GM23338 (cell line): ENCODE measurements at places on chromosomes 5 and 9. TPM values are rescaled to one million over a fixed set of nuclear protein-coding genes. Genes with fewer than 3 reads are reported as not detected.

DNA sequence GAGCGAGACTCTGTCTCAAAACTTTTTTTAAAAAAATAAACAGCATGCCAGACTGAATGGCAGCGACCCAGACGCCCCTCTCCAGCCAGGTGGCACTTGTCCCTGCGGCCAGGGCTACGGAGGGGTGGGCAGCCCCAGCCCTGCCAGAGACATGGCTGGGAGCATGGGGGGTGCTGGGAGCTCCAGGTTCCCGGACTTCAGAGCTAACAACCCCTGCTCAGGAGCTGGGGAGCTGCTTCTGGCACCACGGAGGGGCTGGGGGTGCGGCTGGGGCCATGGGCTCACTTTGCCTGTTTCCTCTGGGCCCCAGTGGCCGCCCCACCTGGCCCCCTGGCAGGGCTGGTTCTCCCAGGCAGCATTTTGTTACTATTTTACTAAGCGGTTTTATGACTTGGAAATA, 49.9 kb downstream of the SLC12A7 start:
- DNase-seq, result no peak

- no peak for DNase-seq
Observed at GRCh38 chr5:37896159-37896558, 56.3 kb upstream of the GDNF start.

- no peak for DNase-seq
Observed at GRCh38 chr5:133426264-133426663, 186.1 kb downstream of the FSTL4 start.

Gene PITX1
- total RNA-seq, result not detected in 2 replicates

DNA sequence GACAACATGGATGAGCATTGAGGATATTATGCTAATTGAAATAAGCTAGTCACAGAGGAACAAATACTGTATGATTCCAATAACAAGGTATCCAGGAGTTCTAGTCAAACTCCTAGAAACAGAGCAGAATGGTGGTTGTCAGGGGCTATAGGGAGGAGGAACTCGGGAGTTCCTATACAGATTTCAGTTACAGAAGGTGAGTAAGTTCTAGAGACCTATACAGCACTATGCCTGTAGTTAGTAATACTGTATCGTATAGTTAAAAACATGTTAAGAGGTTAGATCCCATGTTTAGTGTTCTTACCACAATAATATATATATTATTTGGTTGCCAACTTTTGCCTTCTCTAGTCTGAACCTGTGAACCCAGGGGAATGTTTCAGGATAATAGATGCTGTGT, 7.9 kb upstream of the OXCT1 start:
- DNase-seq, result no peak

Gene CCNI2
- total RNA-seq, result 0.74 and 2.5 TPM in 2 replicates

GRCh38 chr5:14506140-14506538, 75.5 kb upstream of the OTULINL start:
- DNase-seq, result no peak

GRCh38 chr5:107634981-107635848, 35.5 kb downstream of the EFNA5 start:
- no peak for DNase-seq

Gene PCDHGA9
- 5.5 and 7.8 TPM in 2 replicates for total RNA-seq

GRCh38 chr5:161369022-161369421, 177.5 kb downstream of the GABRB2 start:
- DNase-seq, result no peak

DNA sequence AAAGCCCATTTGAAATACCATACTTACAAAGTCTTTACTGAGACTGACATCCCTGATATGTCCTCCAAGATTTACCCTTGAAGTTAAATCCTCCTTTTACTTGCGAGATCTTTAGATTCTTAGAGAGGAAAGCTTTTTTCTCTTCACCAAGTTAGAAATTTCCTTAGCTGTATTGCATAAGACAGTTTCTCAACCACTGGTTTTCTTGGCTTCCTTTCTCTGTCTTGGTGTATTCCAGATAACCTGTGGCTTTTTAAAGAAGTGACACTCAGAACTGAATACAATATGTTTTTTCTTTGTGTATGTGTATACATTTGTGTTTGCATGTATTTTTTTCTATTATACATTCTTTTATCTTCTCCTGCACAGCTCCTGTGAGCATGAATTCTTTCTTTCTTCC, 65.0 kb downstream of the SNCAIP start:
- DNase-seq, result no peak
